ENCODE measurements at places on chromosomes 16 and 17. TPM values are rescaled to one million over a fixed set of nuclear protein-coding genes. Genes with fewer than 3 reads are reported as not detected.

DNA sequence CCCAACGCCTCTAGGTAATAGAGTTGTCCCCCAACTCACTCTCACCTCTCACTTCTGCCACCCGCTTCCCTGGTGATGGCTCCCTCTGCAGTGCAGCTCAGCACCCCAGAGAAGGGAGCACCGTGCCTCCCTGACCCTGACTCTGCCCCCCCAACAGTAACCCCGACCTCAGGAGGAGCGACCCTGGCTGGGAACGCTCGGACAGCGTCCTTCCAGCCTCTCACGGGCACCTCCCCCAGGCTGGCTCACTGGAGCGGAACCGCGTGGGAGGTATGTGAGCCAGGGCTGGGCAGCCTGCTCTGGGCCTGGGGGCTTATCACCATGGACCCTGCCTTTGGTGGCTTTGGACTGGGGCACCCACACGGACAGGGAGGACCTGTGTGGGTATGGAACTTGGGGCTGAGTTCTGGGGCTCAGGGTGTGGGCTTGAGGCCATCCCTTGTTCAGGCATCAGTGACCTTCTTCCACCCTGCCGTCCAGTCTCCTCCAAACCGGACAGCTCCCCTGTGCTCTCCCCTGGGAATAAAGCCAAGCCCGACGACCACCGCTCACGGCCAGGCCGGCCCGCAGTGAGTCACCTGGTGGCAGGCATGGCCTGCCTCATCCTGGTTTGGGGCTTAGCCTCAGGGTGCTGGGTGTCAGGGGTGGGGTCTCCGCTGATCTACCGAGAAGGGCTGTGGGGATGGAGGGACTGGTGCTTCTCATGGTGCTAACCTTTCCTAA lies 6.7 kb upstream of the C17orf107 start:
- H3K4me3 ChIP-seq, result no peak overlapping the region
- DNase-seq, result no peak
- H3K4me1 ChIP-seq, result no peaks in the 10 kb centered on the region
- no peaks in the 10 kb centered on the region for H3K27me3 ChIP-seq

GRCh38 chr17:76304226-76305134 lies 3.6 kb downstream of the QRICH2 start:
- H3K27ac ChIP-seq, result no peak overlapping the region
- H3K27me3 ChIP-seq, result no peaks in the 10 kb centered on the region
- no peak for DNase-seq
- H3K4me1 ChIP-seq, result no peaks in the 10 kb centered on the region
- H3K36me3 ChIP-seq, result no peaks in the 10 kb centered on the region

- H3K4me1 ChIP-seq, result peaks cover 19% of the 10 kb centered on the region
- H3K4me3 ChIP-seq, result no peak overlapping the region
- no peaks in the 10 kb centered on the region for H3K36me3 ChIP-seq
- no peak for DNase-seq
Observed at GRCh38 chr16:66227766-66228530, 138.5 kb upstream of the CDH5 start.

DNA sequence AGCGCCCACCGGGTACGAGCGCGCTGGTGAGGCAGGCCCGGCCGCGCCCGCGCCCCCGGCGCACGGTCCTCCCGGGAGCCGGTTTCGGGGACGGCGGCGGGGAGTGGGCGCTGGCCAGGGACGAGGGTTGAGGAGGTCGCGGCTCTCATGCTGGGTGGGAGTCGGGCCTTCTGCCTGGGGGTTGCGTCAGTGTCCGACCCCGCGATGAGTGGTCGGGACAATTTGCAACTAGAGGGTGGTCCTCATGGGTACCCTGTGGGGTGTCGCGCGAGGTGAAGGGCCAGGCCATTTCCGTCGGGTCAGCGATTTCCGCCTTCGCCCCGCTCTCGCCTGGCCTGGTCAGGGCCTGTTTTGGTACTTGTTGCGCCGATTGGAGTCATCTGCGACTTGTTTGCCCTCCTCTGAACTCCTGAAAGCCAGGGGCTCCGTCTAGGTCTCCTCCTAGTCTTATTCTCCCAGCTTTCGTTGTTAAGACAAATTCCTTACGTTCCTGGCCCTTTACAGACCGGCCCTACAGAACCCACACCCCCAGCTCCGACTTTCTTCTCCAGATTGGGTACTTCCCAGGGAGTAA lies 14.9 kb downstream of the NAA60 start:
- peak overlapping the region; percentile 96 for H3K27ac ChIP-seq
- H3K4me1 ChIP-seq, result peaks cover 20% of the 10 kb centered on the region
- H3K4me3 ChIP-seq, result peak overlapping the region; percentile 79
- H3K27me3 ChIP-seq, result no peaks in the 10 kb centered on the region
- no peaks in the 10 kb centered on the region for H3K36me3 ChIP-seq

GRCh38 chr16:22926105-22926751 lies 112.3 kb downstream of the HS3ST2 start:
- no peak for DNase-seq
- no peaks in the 10 kb centered on the region for H3K27me3 ChIP-seq
- no peaks in the 10 kb centered on the region for H3K36me3 ChIP-seq
- H3K4me3 ChIP-seq, result no peak overlapping the region

- H3K36me3 ChIP-seq, result no peaks in the 10 kb centered on the region
- no peak for DNase-seq
- H3K4me3 ChIP-seq, result no peak overlapping the region
- no peak overlapping the region for H3K27ac ChIP-seq
Observed at GRCh38 chr17:61634011-61634539, 43.1 kb upstream of the NACA2 start.

- no peak overlapping the region for H3K4me3 ChIP-seq
- no peak overlapping the region for H3K27ac ChIP-seq
- DNase-seq, result no peak
- H3K36me3 ChIP-seq, result no peaks in the 10 kb centered on the region
- no peaks in the 10 kb centered on the region for H3K4me1 ChIP-seq
Observed at GRCh38 chr17:77535892-77536291, 395.1 kb downstream of the SEC14L1 start.

DNA sequence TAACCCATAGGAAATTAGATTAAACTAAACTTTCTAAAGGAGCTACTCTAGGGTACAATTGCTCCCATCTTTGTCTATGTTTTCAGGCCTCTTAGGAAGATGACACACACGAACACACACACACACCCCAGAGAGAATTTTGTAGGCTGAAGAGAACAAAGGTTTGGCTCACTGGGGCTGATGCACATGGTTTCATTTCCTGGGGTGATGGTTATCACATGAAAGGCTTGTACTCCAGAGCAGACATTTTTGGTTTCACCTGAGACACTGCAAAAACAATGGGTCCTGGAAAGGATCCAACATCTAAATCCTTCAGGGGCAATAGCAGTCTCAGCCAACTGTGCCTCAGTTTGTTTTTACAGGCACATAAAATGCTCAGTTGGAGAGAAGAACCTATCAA lies 62.8 kb downstream of the GRB7 start:
- DNase-seq, result no peak
- H3K27ac ChIP-seq, result no peak overlapping the region
- H3K4me3 ChIP-seq, result no peak overlapping the region
- no peaks in the 10 kb centered on the region for H3K36me3 ChIP-seq

Gene PRAC1
- total RNA-seq, result not detected
